ENCODE measurements at places on chromosomes 11 and 22.

- no peak for DNase-seq
These were observed 26.4 kb downstream of the IZUMO1R start for GRCh38 chr11:94330789-94331188.

- peak; percentile 20 for DNase-seq
These were observed 55.9 kb upstream of the CCDC188 start for GRCh38 chr22:20206709-20207215.

DNA sequence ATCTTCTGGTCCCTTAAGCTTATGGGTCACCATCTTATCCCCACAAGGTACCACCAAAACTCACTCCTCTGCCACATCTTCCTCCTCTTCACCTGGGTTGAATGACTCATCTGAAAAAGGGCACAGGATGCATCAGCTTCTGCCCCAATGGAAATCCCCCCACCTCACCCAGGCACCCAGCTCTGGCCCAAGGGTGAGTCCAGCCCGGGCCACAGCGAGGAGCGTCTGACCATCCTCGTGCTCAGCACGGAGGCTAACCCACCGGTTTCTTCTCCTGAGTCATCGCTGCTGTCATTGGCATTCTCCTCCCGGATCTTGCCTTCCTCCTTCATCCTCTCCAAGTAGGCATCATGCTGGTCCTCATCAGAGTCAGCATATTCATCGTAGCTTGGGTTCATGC is 5.3 kb upstream of the TNKS1BP1 start:
- no peak for DNase-seq

- DNase-seq, result no peak
These were observed 26.2 kb downstream of the SBF2 start for GRCh38 chr11:10267821-10268220.

- peak; percentile 58 for DNase-seq
These were observed 34.1 kb downstream of the PPME1 start for GRCh38 chr11:74205181-74205580.

- no peak for DNase-seq
These were observed 22.0 kb upstream of the KLHL35 start for GRCh38 chr11:75454987-75455386.

DNA sequence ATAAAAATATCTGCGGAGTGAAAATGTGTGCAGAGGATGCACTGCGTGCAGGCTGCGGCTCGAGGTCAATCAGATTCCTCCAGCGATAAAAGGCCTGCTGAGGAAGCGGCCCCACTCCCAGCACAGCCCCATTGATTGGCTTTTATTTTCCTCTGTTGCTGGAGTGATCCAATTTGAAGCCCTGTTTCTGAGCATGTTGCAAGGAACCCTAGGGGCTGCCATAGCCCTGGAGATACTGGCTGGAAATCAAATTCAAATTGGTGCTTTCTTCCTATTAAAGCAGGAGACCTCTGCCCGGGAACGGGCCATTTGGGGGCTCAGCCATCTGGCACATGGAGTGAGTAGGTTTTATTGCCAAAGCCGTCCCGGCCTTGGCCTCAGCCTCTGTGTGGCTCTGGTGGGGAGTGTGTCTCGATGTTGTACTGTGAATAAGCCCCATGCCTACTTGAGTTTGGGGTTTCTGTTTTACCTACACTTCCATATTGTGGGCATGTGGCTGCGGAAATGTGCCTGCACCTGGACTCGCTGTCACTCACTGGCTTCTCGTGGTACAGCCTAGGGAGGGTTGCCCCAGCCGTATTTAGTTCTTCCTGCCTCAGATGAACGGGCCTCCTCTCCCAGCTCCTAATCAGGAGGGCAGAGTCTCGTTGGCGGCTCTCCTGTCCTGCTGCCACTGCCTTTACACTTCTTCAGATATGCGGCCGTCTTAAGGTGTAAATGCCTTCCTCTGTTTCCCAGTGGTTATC is 25.6 kb downstream of the PARVB start:
- DNase-seq, result peak; percentile 50

DNA sequence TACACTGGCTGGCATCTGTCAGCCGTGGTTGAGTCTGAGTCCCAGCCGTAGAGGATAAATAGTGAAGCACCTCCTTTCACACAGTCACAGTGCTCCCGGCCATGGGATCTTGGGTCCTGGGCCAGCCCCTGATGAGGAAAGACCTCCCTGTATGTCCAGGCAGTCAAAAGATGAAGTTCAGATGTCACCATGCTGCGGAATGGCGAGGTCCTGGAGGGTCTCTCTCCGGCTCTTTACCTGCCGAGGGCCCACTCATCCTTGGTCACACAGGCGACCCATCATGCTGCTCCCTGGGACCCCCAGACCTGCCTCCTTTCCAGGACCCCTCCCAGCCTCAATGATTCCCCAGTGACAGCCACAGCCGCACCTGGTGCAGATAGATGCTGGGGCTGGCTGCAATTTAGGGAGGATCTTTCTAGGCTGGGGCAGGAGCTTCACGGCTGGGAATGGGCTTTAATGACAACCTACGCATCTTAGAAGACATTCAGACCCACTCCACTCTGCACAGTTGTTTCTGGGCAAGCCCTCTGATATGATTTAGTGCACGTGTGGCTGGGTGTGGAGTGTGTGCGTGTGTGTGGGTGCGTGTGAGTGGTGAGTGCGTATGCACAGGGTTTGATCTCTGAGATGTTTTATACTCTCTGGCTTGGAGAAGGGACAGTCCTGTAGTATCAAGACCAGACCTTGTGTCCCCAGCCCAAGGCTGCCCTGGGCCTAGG is 79.7 kb downstream of the FBLN1 start:
- DNase-seq, result no peak

GRCh38 chr11:124050748-124051147 is 9.6 kb upstream of the OR10G7 start:
- DNase-seq, result no peak

DNA sequence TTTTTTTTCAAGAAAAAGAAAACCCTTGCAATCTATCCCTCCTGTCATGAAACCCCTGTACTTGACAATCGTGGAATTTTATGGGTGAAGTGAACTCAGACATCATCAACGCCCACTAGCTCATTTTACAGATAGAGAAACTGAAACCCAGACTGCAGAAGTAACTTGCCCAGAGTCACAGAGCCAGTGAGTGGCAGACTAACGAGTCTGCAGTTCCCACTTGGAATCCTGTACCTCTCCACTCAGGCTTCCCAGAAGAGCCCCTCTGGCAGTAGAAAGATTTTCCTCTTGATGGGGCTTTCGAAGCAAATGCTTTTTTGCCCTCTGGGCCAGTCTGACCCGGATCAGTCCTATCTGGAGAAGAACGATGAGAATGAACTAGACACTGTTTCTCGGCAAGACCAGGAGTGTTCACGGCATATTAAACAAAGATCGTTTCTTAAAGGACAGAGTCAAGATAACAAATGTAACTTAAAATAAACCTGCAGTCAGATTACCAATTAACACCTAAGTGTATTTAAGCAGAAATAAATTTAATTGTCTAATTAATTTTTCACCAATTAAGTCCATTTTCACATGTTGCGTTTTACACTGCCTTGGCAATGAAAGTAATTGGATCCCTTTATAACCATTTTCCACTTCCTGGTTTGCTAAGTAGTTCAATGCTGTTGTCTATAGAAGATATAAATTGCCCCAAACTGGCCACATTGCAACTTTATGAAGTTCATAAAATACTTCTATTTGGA is 61.3 kb upstream of the CREB3L1 start:
- no peak for DNase-seq

DNA sequence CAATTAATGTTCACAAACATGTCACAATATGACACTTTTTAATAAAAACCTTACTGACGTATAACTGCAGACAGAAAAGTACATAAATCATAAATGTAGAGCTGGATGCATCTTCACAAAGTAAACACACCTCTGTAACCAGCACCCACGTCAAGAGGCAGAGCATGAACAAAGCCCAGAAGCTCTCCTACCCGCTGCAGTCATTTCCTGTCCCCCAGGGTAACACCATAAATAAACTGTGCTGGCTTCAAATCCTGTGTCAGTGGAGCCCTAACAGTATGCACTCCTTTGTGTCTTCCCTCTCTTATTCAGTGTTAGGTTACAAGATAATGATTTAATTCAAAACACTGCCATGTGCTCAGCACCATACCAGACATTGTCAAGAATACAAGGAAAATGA is 5.7 kb downstream of the SYT13 start:
- DNase-seq, result no peak

GRCh38 chr11:69643646-69644045 is 2.7 kb downstream of the CCND1 start:
- no peak for DNase-seq

DNA sequence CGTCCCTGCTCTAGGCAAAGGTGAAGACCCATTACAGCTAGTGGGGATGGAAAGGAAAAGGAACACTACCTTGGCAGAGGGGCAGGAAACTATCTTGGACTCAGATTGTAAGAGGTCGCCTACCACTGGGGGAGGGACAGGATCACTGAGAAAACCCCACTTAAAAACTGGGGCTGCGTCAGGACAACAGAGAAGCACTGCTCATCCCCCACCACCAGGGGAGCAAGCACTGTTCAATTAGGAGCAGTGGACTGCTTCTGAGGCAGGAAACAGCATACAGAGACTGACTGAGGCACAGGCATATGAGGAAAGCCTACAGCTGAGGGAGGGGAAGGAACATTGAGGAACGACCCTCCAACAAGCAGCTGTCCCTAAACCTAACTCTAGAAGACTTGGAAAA is 20.8 kb upstream of the DLAT start:
- DNase-seq, result peak; percentile 71

DNA sequence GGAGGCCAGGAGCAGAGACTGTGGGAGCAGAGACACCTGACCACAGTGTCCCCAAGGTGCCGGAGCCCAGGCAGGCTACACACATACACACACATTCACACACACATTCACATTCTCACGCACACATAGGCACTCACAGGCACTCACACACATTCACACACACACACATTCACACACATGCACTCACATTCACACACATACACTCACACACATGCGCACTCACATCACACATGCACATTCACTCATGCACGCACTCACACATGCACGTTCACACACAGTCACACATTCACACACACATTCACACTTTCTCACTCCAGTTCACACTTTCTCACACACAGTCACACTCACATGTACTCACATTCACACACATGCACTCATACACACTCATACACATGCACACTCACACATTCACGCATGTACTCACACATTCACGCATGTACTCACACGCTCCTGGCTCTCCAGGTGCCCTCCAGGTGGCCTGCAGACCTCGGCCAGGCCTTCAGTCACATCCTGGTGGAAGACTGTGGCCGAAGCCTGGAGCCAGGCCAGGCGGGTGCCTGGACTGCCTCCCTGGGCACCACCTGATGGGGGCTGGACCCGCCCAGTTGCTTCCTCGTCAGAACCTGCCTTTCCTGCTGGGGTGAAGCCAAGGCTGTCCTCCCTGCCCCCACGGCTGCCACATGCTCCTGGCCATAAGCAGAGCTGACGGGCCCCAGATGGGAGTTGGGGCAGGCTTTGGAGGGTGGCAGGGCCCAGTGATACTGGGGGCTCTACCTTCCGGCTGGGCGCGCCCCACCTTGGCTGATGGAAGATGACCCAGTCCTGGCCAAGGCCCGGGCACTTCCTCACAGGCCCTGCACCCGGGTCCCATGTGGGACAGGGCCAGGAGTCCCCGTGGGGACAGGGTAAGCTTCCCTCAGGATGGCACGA is 89.5 kb downstream of the WNT7B start:
- DNase-seq, result no peak

DNA sequence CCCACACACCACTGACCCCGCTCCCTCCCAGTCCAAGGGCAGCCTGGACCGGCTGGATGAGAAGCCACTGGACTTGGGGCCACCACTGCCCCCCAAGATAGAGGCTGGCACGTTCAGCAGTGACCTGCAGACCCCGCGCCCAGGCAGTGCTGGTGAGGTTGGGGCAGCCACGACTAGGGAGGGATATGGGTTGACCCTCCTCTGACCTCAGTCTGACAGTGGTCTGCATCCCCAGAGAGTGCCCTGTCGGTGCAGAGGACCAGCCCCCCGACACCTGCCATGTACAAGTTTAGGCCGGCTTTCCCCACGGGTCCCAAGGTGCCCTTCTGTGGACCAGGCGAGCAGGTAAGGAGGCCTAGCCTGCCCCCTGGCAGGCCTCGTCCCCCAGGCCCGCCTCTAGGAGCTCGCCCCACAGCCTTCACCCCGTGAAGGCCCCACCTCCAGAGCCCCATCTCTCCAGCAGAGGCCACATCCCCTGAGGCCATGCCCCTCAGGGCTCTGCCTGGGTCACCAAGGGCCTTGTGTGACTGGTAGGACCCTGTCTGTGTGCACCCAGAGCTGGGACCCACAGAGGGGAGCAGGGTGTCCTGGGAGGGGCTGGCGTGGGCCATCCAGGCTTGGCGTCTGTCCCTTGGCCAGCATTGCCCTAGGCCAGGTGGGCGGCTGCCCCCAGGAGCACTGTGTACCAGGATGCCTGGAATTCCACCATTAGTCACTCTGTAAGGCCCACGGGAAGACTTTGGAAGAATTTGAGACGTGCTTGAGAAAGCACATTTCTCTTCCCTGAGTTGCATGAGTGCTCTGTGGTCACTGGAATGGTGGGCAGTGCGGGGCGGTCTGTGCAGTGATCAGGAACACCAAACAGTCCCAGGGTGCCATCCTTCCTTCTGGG is 9.4 kb downstream of the CCDC188 start:
- DNase-seq, result no peak

DNA sequence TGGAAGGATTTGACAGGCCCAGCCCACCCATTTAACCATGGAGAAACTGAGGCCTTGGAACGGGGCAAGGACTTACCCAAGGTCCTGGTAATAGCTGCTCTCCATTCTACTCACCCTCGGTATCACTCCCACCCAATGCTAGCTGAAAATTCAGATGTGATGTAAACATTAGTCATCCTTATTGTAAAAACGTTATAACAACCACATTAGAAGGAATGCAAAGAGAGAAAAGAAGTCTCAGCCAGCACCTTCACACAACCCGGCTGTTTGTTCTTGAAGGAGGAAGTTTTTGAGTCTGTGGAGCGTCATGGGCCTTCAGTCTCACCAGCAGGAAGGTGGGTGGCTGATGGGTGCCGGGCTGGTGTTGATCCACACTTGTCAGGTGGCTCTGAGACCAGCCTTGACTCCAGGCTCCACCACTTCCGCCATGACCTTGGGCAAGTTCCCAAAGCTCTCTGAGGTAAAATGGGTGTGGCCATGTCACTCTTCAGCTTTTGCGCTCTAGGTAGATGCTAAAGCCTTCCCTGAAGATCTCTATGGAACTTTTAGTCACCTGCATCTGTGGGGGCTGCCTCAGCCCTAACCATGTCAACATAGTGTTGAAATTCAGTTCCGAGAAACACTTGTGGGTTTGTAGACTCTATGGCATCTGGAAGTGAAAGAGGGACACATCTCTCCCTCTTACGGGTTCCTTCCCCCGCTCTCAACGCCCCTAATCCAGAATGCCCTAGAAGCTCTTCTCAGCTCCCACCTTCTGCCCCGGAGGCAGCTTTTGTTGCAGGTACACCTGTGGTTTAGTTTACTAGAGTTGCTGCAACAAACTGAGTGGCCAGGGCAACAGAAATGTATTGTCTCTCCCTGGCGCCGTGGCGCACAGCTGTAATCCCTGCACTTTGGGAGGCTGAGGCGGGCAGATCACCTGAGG is 14.8 kb downstream of the CD6 start:
- DNase-seq, result no peak

All from hematopoietic multipotent progenitor cell treated with erythropoietin and hydrocortisone succinate and interleukin-3 and kit ligand, for 4 days (in vitro differentiated cells).